ENCODE measurements at places on chromosomes 11 and 22. TPM values are rescaled to one million over a fixed set of nuclear protein-coding genes. Genes with fewer than 3 reads are reported as not detected.

DNA sequence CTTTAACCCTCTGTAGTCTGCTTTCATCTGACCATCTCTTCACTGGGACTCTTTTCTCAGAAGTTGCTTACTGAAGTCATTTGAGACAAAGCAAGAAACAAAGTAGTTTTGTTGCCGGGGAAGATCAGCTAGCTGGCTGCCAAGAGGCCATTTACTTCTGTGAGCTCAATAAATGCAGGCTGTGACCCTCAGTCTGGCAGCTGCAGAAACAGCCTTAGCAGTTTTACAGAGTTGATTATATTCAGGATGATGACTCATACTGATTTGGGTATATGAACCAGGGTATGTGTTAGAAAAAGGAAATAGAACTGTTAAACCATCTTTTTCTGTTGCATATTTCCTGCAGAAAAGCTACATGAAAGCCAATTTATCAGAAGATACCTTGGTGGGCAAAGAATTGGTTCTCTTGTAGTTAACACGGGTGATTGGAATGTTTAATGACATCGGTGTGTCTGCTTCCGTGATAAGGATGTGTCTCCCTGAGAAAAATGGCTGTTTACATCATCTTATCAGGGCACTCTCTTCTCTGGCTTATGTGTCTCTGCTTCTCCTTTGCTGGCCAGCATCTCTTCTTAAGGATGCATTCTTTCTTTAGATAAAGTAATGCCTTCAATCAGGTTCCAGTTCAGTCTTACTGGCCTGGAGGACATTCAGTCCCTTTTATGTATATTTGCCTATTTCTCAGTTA is 18.5 kb downstream of the FIBIN start:
- no peak for DNase-seq

DNA sequence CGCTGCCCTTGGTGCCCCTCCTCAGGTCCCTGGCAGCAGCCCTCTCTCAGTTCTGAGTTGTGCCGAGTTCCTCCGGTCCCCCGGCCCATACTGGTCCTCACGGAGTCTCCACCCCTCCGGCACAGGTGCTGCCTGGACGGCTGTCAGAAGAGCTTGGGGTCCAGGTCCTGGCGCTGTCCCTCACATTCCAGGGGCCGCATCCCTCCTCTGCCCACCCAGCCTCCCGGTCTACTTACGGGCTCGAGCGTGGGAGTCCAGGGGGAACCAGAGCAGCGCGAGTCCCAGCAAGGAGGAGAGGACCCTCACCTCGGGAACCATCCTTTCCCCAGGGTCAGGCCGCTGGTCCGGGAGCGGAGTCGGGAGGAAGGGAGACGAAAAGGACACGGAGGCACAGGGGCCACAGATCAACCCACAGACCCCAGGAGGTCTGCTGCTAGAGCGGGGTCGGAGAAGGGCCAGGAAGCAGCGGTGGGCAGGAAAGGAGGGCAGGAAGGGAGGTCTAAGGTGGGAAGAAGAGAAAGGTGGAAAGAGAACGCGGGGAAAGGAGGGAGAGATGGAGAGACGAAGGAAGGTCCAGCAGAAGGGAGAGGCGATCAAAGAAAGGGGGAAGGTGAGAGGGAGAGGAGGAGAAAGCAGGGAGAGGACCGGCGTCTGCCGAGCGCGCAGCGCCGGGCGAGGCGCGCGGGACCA is 510 bp downstream of the CHRDL2 start:
- DNase-seq = no peak

- DNase-seq = no peak
Measured at GRCh38 chr22:37023743-37024338, 4.3 kb downstream of the MPST start.

DNA sequence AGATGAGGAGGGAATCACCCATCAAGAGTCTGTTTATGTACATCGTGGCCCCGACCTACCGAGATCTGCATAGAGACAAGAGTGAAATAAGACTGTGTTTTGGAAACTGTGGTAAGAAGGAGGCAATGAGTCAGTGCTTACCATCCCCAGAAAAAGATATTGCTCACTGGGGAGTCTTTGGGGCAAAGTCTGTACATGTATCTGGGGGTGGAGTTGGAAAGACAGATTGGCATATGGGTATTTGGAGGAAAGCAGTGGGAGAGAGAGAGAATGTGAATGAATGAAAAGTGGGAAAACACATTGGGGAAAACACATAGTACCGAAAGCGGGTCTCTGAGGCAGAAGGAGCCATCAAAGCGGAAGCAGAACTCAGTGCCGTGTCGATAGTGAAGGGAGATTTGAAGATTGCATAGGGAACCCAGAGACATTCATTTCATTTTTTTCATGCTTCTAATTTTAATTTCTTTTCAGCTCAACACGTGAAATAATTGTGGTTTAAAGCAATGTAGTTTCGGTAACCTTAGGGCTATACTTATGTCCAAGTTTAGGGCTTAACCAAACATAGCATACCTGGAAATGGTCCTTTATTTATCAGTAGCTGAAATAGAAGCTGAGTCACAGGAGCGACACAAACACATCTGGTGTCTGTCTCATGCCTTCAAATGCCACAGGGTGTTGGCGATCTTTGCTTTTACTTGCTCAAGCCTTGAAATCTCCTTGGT is 98.6 kb upstream of the CD44 start:
- peak; percentile 50 for DNase-seq

DNA sequence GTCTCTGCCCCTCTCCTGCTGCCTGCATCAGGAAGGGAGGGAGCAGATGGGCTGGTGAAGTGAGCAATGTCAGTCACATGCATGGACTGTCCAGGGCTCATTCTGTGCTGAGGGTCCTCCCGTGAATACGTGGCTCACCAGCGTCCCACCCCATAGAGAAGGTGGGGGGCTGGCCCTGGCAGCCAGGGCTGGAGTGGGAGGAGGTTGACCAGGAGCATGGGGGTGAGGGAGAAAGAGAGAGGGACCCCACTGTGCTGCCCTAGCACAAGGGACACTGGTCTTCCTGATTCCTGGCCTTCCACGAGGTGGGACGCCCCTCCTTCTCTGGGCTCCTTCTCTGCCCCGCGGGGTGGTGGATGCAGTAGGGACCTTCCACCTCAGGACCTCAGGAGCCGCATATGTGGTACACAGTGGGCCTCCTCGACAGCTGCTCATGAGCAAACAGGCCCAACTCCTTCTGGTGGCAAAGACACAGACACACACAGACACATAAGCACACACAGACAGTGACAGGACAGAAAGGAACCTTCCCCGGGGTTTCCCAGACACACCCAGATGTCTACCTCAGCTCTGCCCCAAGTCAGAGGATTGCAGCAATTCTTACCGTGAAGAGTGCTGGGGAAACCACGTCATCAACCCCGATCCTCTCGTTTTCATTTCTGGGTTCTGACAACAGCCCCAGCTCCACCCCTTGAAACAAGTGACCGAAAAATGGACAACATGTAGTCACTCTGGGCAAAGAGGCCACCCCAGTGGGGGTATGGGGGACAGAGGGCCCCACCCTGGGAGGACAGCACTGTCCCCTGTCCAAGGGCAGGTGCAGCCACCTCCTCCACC is 3.6 kb upstream of the APOBEC3A start:
- peak; percentile 17 for DNase-seq

- no peak for DNase-seq
Measured at GRCh38 chr11:9687711-9688477, 24.0 kb downstream of the SWAP70 start.

DNA sequence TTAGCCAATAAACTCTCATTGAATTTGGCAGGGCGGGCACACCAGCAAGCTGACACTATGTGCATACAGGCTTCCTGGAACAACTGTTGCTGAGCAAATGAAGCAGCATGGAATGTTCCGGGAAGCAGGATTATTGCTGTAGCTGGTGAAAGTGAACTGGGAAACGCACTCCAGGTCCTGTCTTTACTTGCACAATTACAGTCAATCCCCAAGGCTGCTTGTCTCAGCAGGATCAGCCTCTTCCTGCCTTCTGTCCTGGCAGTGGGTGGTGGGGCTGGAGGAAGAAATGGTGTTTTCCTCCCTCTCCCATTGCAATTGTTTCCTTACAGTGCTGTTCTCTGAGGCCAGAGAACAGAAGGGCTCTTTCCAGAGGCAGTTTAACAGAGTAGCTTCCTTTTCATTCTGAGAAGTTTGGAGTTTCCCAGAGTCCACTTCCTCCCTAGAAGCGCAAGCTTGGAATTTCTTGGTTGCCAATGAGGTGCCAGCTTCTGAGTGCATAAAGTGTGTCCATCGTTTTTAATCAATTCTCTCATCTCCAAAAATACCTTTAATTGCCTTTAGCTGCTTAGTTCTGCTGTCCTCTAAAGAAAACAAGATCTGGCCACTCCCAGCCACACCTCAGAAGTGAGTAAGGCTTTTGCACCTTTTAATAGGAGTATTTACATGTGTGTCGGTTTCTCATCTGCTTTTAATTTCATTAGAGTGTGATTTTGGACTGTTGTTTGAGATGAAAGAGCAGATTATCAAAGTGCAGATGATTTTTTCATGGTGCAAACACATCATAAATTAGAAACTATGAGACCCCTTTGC is 19.9 kb downstream of the CD44 start:
- DNase-seq = no peak

The SLC6A5 gene
- total RNA-seq = not detected

DNA sequence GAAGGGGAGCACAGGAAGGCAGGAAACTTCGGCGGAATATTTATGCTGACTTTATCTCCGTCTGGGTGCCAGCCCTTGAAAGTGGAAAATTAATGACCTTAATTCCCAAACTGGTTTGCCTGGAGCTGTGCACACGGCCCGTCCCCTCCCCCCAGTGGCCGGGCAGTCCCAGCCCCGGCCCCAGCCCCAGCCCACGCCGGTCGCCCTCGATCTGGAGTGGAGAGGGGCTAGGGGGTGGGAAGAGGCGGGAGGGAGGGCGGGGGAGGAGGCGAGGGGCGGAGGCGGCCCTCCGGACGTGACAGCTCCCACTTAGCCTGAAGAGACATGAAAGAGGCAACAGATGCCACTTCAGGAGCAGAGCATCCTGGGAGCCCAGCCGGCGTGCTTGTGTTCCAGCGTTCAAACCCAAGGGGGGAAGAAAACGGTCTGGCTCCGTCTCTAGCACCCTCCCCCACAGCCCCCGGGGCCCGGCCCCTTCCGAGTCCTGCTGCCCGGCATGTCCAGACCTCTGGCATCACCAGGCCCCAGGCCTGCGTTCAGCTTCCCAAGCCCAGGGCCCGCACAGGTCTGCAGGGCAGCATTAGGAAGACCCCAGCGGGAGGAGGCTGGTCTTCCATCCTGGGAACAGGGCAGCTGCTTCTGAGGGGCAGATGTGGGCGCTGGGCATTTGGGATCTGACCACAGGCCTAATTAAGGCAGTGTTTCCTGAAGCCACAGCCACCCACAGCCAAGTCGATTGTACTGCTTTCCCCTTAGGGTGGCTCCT is 20.0 kb upstream of the LMO1 start:
- no peak for DNase-seq

The RAC2 gene
- 383 TPM for total RNA-seq

DNA sequence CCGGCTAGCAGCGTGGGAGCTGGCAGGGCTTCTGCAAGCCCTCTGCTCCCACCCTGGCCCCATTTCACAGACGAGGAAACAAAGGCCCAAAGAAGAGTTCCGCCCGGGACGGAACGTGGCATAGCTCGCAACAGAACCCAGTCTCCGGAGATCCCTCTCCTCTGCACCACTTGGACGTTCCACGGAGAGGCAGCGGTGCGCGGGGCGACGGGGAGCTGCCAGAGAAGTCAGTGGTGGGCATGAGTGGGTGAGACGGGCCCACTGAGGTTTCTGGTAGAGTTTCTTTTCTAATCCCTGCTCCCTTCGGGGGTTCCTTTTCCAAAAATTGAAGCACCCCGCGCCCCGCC is 554 bp upstream of the NECTIN1 start:
- no peak for DNase-seq

Data from T-cell (primary cell).